AG04449 (cell line): ENCODE measurements at places on chromosomes 6 and 20.

DNA sequence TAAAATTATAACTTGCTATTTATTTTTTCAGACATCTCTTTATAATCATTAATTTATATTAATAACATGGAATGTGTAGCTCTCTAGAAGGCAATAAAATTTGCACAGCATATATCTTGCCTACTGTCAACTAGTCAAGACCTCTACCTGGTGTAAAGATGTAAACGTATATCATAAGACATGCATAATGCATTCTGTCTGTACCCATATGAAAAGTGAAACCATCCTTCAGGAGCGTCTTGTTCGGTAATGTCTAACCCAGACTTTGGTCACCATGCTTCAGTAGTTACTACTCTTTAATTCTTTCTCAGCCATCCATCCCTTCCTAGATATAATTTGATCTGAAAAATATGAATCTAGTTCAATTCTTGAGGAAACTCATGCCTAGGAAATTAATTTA, 21.0 kb downstream of the CEP43 start:
- DNase-seq = no peak

DNA sequence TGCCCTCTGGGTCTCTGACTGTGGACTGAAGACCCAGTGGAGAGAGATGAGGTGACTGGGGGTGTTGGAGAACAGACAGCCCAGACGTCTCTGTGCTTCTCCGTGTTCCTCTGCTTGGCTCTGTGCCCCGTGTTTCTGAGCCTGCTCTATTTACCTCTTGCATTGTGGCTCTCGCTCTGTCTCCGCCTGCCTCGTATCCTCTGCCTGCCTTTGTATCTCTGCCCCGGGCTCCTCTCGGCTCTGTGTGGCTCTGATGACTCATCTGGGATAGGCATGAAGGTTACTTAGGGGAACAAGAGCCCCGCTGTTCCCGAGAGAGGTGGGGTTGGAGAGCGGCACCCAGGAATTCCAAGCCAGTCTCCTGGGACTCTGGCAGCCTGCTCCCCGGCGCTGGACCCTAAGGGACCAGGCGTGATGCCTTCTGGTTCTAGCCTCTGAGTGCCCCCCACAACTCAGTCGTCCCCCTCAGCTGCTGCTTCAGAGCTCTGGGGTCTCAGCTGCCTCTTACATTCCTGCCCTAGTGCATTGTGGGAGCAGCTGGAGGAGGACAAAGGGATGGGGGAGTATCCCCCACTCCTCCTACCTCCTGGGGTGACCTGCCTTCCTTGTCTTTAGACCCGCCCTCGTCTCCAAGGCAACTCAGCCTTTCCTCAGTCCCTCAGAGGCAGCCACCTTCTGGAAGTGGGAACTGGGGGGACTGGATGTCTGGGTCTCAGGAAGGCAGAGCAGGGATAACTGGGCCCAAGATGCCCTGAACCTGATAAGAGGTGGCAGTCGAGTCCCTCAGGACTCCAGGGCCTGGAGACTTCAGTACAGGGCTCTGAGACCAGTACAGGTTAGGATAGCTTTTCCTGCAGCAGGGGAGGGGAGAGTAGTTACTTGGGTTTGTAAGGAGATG, 1.9 kb downstream of the DDR1 start:
- DNase-seq = no peak

DNA sequence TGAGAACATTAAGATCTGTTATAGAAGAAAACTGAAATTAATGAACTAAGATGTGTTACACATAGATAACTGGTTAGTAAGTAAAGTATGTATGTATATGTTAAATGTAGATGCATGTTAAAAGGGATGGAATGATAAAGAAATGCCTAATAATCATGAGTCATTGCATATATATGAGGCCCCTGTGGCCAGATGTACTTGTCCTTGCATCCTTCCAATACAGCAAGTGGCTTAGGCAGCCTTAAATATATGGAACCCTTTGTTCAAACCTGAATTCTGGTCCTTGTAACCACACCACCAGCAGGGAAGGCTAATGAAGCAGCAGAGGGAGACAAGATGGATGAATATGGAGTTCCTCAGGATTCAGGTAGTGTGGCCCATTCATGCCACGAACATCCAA, 9.8 kb upstream of the AKAP7 start:
- no peak for DNase-seq

DNA sequence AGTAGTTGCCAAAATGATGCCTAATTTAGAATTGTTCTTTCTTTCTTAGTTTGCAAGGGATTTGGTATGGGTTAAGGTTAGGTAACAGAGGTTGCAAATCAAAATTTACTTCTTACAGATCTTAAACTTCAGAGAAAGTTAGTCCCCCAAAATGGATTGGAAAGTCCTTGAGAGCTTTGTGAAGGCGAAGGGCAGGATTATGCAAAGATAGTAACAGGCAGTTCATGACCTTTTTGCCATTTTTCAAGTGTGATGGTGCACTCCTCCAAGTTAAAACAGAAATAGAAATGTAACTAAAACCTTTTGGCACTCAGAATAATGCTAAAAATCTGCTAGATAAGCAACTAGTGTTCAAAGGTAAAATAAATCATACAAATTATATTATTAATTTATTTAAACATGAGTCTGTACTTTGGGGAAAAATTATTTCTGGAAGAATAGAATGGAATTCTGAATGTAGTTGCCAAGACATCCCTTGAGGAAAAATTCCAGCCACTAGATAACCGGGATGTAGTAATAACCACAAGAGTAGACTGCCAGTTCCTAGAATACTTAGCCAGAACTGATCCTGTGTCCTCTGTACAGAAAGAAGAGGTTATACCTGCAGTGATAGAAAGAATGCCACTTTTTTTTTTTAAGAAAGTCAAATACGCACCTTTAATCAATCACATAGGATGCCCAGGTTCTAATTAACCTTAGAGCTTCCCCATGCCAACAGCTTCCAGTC, 31.8 kb upstream of the DAAM2 start:
- no peak for DNase-seq

- no peak for DNase-seq
These were observed at the start of gene DNAH8 for GRCh38 chr6:38715016-38715689. DNAH8 (plus strand) TSS chr6:38715311; CDS start chr6:38722810, 7,499 bp downstream.

DNA sequence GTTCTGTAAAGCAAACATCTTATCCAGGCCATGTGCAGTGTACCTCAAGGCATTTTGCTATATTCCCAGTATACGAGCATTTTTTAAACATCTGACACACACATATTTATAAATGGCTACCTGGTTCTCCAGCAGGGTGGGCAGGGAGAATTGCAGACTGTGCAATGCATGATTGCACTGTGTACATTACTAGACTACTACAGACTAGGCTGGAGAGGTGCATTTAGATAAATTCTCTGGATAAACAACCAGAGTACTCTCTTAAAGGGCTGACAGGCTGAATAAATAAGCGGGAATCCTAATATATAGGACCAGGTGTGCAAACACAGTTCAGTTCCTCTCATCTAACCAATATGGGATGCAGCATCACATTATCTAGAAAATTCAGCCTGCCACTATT, 428.3 kb upstream of the ARID1B start:
- no peak for DNase-seq

GRCh38 chr6:156877126-156877863, 100.1 kb downstream of the ARID1B start:
- no peak for DNase-seq

- no peak for DNase-seq
These were observed 147.9 kb downstream of the TFAP2B start for GRCh38 chr6:50966532-50966931.

DNA sequence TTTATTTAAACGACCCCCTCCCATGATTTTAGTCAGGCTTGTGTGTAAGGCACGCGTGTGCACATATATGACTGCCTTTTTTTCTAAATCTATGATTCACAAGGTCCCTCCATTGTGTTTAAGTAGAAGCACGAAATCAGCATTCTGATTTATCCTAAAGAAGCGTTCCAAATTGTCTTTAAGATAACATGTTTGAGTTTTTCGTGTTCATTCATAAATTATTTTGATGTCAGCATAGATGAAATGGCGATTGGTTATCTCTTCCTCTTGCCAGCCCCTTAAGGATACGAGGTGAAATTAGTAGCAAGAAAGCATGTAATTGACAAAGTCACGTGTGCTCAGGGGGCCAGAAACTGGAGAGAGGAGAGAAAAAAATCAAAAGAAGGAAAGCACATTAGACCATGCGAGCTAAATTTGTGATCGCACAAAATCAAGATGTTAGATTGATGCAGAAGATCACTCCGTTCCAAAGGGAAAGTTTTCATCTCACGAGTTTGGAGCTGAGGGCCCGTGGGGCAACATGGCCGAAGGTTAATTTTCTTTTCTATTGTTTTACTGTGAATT, at the start of gene LIN28B:
TSS of gene LIN28B (plus strand) at position 377 of the 564 bp plus-strand sequence. CDS start at position 521, 144 bp downstream.
- no peak for DNase-seq

DNA sequence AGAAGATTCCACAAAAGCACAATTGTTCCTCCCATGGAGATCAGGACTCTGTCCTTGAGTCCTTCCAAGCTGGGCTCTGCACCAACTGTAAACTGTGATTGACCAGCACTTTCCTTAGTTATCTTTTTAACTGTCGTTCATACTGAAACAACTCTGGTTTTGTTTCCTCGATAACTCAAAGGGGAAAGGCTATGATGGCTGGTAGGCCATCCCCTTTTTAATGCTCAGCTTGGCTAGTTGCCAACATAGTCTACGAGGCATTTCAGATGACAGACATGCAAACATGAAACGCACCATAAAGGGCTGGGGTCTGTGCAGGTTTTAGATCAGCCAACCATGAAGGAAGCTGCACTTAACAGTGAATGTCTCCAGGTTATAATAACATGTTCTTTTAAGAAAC, 497.1 kb upstream of the ARID1B start:
- no peak for DNase-seq

- no peak for DNase-seq
These were observed 557.8 kb upstream of the SLC35B3 start for GRCh38 chr6:8993111-8993510.

GRCh38 chr6:142884214-142885035, 60.6 kb downstream of the HIVEP2 start:
- no peak for DNase-seq

GRCh38 chr6:167956983-167957492, 40.4 kb upstream of the KIF25 start:
- DNase-seq = no peak

- DNase-seq = no peak
These were observed 28.9 kb upstream of the NNAT start for GRCh38 chr20:37492096-37492625.

GRCh38 chr20:64111841-64112641, 4.7 kb upstream of the NPBWR2 start:
- no peak for DNase-seq

DNA sequence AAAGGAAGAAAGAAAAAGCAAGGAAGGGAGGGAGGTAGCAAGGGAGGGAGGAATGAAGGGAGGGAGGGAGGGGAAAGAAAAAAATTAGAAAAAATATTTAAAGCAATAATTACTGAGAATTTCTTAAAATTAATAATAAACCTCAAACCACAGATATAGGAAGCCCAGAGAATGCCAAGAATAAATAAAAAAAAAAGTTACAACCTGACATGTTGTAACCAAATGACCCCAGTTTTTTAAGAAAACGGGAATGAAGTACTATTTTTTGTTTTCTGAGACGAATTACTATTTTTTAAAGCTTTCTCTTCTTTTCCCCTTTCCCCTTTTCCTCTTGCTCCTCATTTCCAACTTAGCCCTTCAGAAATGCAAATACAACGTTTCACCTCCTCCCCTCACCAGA, 16.7 kb downstream of the SLC17A1 start:
- DNase-seq = no peak

GRCh38 chr6:62714112-62714511, 428.1 kb upstream of the KHDRBS2 start:
- no peak for DNase-seq

DNA sequence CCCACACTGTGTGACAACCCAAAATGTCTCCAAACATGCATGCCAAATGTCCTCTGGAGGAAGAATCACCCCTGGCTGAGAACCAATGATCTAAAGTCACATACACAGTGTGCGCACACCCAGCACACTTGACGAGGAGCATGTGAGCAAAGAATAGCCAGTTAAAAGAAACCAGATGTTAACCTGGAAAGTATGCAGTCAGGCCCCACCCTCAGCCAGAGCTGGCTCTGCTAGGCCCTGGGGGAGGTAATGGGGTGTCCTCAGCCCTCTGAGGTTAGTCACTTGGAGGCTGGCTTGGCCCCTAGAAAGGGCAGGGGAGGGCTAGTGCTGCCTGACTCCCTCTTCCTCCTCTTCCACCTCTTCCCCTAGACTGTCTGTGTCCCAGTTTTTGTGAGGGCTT, 15.2 kb upstream of the GUCA1A start:
- DNase-seq = no peak

- DNase-seq = peak; percentile 66
These were observed 81.0 kb downstream of the NDUFAF5 start for GRCh38 chr20:13865791-13866351.

DNA sequence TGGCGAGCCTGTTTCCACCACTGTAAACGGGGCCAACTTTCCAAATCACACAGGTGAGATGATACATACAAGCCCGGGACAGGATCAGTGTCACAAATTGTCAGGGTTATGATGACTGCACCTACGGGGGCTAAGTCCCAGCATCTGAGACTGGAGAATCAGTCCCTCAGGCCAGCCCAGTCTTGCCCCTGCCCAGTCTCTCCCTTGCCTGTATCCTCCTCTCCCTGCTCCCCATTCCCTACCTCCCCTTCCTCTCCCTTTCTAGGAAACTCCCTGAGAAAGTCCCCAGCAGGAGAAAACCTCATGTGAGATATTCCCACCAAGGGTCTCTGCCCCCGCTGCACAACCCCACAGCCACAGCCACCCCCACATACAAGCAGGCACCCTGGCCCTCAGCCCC, 1.5 kb downstream of the FOXS1 start:
- DNase-seq = no peak

GRCh38 chr20:50149481-50150254, 3.9 kb downstream of the PEDS1 start:
- no peak for DNase-seq

GRCh38 chr6:157535340-157536222, 154.6 kb downstream of the ZDHHC14 start:
- no peak for DNase-seq

- no peak for DNase-seq
These were observed 554.5 kb upstream of the MAP3K7 start for GRCh38 chr6:91141346-91141745.

GRCh38 chr6:34115403-34115795, 30.5 kb downstream of the GRM4 start:
- no peak for DNase-seq

DNA sequence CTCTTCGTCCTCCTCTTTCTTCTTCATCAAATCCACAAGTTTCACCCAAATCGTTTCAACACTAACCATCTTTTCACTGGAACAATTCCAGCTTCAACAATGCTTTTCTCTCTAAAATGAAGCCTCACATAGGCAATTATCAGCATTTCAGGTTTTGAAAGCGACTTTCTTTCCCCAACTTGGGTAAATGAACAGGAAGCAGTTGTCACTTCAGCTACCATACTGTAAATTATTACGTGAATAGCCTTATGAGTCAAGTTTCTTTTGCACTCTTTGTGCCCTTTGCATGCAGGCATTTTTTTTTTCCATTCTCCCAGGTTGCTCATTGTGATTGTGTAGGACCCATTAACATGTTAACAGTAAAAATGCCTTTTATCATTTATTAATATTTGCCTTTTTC, 121.7 kb upstream of the BTBD3 start:
- DNase-seq = no peak

DNA sequence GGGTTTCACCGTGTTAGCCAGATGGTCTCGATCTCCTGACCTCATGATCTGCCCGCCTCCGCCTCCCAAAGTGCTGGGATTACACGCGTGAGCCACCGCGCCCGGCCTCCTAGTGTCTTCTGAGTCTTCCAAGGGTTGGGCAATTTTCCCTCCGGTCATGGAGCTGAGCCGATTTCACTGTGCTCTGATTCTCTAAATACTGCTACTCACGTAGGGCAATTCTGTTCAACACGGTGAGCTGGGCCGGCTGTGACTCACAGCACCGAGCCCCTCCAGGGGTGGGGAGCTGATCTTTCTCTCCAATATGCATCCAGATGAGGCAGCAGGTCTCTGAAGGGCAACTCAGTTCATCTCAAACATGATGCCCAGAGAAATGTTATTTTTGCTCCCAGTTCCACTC, 71.6 kb upstream of the CD93 start:
- DNase-seq = no peak
